Uterine smooth muscle cell (primary cell): ENCODE measurements at places on chromosomes 6 and 20. TPM values are rescaled to one million over a fixed set of nuclear protein-coding genes. Genes with fewer than 3 reads are reported as not detected.

SLC16A10 gene
- 0.12 and 0.33 TPM in 2 replicates for total RNA-seq

PHF20 gene
- total RNA-seq: 26.2 and 29.2 TPM in 2 replicates

DNAH8 gene
- under 0.01 and 0.12 TPM in 2 replicates for total RNA-seq

OPRL1 gene
- total RNA-seq: 1.1 and 2.1 TPM in 2 replicates

OXT gene
- total RNA-seq: not detected in 2 replicates

FABP7 gene
- total RNA-seq: not detected in 2 replicates

BPI gene
- 0.12 TPM in 1 of 2 replicates, not detected in the other for total RNA-seq

NHLRC1 gene
- 2.7 and 3.3 TPM in 2 replicates for total RNA-seq

TINAG gene
- total RNA-seq: not detected in 2 replicates

PPP1R16B gene
- total RNA-seq: 0.12 and 5.3 TPM in 2 replicates

NFS1 gene
- total RNA-seq: 20.4 and 28.0 TPM in 2 replicates

TNFRSF6B gene
- 57.4 and 110 TPM in 2 replicates for total RNA-seq

UBE2J1 gene
- total RNA-seq: 34.8 and 36.5 TPM in 2 replicates

SPAG4 gene
- total RNA-seq: 6.0 and 12.7 TPM in 2 replicates

RAET1G gene
- 0.44 and 1.1 TPM in 2 replicates for total RNA-seq

ECT2L gene
- 0.12 TPM in 1 of 2 replicates, not detected in the other for total RNA-seq

TRIM10 gene
- 0.12 TPM in 1 of 2 replicates, not detected in the other for total RNA-seq

TMEM217 gene
- total RNA-seq: 0.77 and 1.6 TPM in 2 replicates
